Esophagus squamous epithelium (tissue), 5 donors: ENCODE measurements at places on chromosomes 2 and 18.

DNA sequence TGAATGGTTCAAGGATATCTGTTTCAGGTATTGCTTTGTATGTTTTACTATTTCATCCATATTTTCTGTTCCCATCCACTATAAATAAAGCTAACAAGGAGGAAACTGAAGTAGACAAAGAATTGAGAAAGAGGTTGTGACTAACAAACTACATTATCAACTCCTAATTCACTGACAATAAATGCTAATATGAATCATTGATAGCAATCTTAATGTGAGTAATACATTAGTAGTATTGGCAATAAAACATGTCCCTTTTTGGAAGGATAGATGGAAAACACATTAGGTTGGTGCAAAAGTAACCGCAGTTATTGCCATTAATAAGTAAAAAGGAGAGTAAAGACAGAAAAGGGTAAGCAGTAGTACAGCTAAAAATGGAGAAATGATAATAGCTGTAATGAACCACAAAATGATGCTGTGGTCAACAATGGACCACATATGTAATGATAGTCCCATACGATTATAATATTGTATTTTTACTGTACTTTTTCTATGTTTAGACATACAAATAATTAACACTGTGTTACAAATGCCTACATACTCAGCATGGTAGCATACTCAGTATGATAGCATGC is 104.7 kb downstream of the THADA start:
- no peak for DNase-seq

- no peak for DNase-seq
These were observed 3.9 kb upstream of the PXDN start for GRCh38 chr2:1748176-1748740.

- DNase-seq = no peak
These were observed 228.4 kb downstream of the KCNS3 start for GRCh38 chr2:18106841-18107240.

GRCh38 chr2:4762951-4763376 is 929.2 kb upstream of the SOX11 start:
- no peak for DNase-seq

GRCh38 chr2:65407240-65407639 is 25.2 kb downstream of the SPRED2 start:
- no peak for DNase-seq

DNA sequence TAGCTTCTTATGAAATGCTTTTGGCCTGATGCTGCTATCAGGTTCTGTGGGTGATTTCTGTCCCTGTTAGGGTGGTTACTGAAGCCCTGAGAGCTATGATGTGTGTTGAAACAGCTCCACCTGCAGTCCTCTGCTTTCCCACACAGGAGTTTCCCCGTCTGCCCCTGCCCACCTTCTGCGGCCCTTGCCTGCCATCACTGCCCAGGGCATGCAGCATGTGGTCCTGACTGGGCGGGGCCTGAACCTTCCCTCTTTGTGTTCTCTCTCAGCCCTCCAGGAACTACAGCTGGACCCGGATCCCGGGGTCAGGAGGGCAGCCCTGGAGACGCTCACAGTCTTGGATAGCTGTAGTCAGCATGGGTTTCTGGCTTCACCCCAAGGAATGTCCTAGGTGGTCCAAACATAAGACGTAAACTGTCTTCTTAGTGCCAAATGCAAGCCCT is 21.4 kb downstream of the HJURP start:
- no peak for DNase-seq

- no peak for DNase-seq
These were observed 5.8 kb upstream of the TAF1B start for GRCh38 chr2:9837451-9837850.

DNA sequence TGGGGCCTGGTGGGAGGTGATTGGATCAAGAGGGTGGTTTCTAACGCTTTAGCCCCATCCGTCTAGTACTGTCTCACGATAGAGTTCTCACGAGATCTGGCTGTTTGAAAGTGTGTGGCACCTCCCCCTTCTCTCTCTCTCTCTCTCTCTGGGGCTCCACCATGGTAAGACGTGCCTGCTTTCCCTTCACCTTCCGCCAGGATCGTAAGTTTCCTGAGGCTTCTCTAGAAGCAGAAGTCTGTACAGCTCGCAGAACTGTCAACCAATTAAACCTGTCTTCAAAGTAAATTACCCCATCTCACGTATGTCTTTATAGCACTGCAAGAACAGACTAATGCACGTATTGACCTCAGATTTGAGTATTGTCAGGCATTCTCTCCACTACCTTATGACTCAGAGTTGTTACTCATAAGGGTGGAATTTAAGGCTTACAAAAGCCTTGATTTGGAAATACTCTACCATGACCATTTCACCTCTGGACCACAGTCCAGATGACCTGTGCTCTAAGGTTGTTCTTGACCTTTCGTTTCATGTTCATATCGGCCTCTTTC is 99.5 kb upstream of the AGAP1 start:
- DNase-seq = no peak

DNA sequence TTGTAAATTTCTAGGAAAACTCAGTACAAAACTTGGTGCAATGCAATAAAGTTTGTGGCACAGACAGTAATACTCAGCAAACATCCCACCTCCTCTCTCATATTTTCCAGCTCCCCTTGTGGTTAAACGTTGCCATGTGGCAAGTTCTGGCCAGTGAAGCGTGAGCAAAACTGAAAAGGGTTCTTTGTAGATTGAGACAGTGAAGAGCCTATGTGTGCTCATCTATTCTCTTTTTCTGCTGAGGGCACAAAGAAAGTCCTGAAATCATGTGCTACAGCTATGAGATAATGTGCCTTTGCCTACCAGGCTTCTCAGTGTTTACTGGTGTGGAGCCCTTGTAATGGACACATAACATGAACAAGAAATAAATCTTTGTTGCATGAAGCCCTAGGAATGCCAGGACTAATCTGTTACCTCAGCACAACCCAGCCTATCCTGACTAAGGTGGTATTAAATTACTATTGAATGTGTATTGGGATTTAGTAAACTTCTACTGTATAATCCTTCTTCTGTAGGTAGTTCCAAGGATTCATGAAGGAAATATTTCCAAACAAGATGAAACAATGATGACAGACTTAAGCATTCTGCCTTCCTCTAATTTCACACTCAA is 13.0 kb upstream of the TYMS start:
- DNase-seq = no peak

DNA sequence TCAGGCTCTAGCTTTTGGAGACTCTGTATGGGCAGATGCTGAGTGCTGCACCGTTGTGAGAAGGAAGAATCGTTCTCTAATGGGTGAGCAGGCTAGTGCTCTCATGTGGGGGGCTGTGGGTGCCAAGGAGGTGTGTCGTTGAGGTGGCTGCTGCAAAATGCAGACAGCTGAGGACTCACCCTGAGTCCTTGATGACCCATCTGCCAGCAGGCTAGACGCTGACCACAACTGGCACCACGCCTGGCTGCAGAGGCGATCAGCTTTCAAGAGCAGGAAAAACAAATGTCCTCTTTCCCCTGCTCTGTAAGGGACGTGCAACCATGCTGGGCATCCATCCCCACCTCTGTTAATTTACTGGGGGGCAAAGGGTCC is 48.2 kb downstream of the HAUS1 start:
- DNase-seq = no peak
